Bronchial smooth muscle cell (primary cell): ENCODE measurements at places on chromosomes 12 and 14. TPM values are rescaled to one million over a fixed set of nuclear protein-coding genes. Genes with fewer than 3 reads are reported as not detected.

Gene DNAAF2
- 5.5 and 6.5 TPM in 2 replicates for total RNA-seq

Gene ASB2
- total RNA-seq: 0.09 and 0.32 TPM in 2 replicates

Gene ABCD2
- total RNA-seq: 0.09 and 0.16 TPM in 2 replicates

Gene LHX5
- total RNA-seq: not detected in 2 replicates

Gene TRIM9
- under 0.01 and 0.94 TPM in 2 replicates for total RNA-seq

Gene RNF212B
- total RNA-seq: not detected in 2 replicates

Gene WSCD2
- total RNA-seq: not detected in 2 replicates

Gene BCL2L14
- total RNA-seq: under 0.01 TPM in 1 of 2 replicates, not detected in the other

Gene RD3L
- not detected in 2 replicates for total RNA-seq
